ENCODE measurements at places on chromosomes 7 and 10.
A peak's percentile ranks its signal among the peaks of the same experiment; 100 is the strongest.

DNA sequence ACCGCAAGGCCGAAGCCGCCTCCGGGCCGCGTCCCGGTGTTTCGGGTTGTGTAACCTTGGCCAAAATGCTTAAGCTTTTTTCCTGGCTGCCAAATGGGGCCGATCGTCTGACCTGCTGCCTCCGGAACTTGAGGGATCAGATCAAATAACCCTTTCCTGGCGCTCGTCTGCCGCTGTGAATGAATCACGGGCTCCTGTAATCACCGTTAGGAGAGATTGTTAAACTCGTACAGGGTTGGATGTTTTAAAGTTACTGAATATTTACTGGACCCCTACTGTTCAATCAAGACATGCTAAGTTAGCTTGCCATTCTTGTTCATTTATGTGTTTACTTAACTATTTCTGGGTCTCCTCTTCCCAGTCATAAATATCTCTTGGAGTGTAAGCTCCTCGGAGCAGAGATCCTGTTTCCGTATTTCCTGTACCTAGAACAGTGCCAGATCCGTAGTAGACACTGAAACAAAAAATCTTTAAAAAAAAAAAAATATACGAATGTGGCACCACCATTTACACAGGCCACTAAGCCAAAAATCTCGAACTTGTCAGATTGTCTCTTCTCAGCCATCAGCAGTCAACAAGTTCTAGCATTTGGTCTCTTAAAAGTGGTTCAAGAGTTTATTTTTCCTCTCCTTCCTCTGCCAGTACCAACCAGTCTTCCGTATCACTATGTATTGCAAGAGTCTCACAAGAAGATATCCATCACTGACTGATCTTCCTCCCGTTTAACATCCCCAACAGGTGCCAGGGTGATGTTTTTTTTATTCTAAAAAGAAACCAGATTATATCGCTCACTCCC lies 650 bp upstream of the TM9SF3 start:
- no peaks in the 10 kb centered on the region for H3K4me1 ChIP-seq
- no peaks in the 10 kb centered on the region for H3K27me3 ChIP-seq
- H3K36me3 ChIP-seq = no peaks in the 10 kb centered on the region
- peak overlapping the region; percentile 7 for H3K4me3 ChIP-seq
- peak overlapping the region; percentile 90 for H3K27ac ChIP-seq
- peak; percentile 87 for DNase-seq

GRCh38 chr7:17142831-17143541 lies 155.5 kb upstream of the AHR start:
- H3K4me1 ChIP-seq = no peaks in the 10 kb centered on the region
- H3K27me3 ChIP-seq = no peaks in the 10 kb centered on the region
- no peak for DNase-seq

DNA sequence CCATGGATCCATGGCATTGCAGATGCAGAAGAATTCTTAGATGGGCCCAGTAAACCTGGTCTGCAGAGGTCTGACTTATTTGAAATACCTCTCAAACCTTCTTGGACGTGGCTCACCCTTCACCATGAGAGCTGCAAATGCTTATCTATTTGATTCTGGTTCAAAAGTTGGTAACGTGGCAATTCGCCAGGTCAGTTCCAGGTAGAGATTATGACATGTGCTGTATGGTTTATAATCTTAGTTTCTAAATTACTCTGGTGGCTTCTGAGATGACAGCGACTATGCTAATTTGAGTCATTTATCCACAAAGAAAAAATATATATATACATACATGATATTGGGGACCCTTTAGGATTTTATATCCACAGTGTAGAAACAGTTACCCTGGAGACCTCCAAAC lies 68.8 kb downstream of the NRP1 start:
- H3K27me3 ChIP-seq = no peaks in the 10 kb centered on the region
- no peak overlapping the region for H3K4me3 ChIP-seq
- no peaks in the 10 kb centered on the region for H3K4me1 ChIP-seq

- H3K27me3 ChIP-seq = no peaks in the 10 kb centered on the region
- H3K4me1 ChIP-seq = peaks cover 13% of the 10 kb centered on the region
- peak within 1 kb of the TSS; percentile 92 for H3K27ac ChIP-seq
- peak within 1 kb of the TSS; percentile 93 for H3K4me3 ChIP-seq
These were observed at the start of gene LRCH4 for GRCh38 chr7:100585511-100586265. Gene LRCH4 (minus strand): TSS chr7:100586129. CDS start chr7:100586100, 29 bp downstream.

DNA sequence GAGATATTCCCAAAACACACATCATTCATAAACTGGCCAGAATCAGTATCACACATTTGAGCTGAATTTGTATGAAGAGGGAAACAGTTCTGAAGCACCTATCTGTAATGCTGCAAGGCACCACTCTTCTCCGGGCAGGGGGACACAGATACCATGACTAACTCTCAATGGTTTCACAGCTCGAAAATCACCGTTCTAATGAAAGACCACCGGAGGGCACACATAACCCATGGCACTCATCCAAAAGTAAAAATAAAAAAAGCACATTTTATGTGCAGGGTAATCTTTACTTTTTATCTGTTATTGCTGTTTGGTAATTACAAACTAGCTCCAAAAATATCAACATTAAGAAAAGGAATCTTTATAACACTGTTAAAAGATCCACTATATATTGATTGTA lies 137.5 kb downstream of the PARD3 start:
- H3K27me3 ChIP-seq = no peaks in the 10 kb centered on the region
- peaks cover 2% of the 10 kb centered on the region for H3K4me1 ChIP-seq
- peak; percentile 47 for DNase-seq
- H3K4me3 ChIP-seq = no peak overlapping the region
- no peak overlapping the region for H3K27ac ChIP-seq
- H3K36me3 ChIP-seq = no peaks in the 10 kb centered on the region

- DNase-seq = peak; percentile 44
- no peaks in the 10 kb centered on the region for H3K27me3 ChIP-seq
These were observed 38.2 kb downstream of the FAM53B start for GRCh38 chr10:124705817-124706461.

GRCh38 chr7:3271298-3271697 lies 29.8 kb upstream of the SDK1 start:
- H3K36me3 ChIP-seq = no peaks in the 10 kb centered on the region
- no peak for DNase-seq
- H3K4me3 ChIP-seq = no peak overlapping the region
- no peaks in the 10 kb centered on the region for H3K4me1 ChIP-seq
- no peak overlapping the region for H3K27ac ChIP-seq
